Epithelial cell of prostate (primary cell): ENCODE measurements at places on chromosomes 2 and 18.

- DNase-seq = no peak
These were observed 74.9 kb upstream of the PELI1 start for GRCh38 chr2:64219149-64219548.

DNA sequence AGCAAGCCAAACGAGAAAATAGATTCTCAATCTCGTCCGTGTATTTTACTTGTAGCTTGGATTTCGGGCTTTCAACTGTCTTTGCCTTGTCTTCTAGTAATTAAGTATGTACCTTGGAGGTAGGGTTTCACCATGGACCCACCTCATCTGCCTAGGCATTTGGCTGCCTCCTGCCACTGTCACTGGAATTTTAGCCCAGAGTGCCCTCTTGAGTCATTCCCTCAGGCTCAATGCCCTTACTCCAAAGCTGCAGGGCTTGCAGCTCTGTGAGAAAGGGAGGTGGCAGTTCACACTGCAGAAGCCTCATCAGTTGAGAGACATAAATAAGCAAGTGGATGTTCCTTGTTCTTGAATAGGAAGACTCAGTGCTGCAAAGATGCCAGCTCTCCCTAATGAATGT lies 89.6 kb downstream of the VSNL1 start:
- no peak for DNase-seq

GRCh38 chr2:183010112-183010511 lies 28.1 kb downstream of the NCKAP1 start:
- no peak for DNase-seq

- DNase-seq = no peak
These were observed 74.8 kb upstream of the ZNF516 start for GRCh38 chr18:76569644-76570419.

DNA sequence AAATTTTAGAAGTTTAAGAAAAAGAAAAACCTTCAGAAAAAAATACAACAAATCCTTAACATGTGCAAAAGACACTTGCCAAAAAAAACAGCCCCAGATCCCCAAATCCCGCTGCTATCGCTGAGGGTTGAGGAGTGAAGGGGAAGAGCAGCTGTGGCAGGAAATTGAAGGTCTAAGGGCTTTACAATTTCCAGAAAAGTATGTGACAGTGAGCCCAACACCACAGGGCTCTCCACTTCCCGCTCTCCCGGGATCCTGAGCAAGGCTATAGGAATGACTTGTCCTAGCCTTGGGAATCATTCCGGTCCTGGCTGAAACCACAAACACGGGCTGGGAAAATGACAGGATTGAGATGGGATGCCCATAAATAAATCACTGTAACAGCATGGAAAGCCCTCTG lies 191.4 kb downstream of the TMEM163 start:
- DNase-seq = no peak

DNA sequence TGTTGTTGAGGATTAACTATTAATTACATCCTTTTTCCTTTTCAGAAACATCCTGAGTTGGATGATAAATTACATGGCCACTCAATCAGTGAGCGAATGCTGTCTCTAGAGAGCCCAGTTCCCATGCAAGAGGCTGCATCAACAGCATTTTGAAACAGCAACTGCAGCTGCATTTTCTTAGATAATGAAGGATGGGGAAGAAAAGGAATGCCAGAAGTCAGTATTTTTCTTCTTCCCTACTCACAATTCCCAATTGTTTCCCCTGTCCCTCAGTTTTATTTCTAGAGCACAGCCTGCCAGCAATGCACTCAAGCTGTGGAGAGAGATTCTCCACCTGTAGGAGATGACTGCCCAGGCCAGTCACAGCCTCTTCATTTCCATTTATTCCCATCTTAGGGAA lies 6.9 kb downstream of the SCN7A start:
- DNase-seq = no peak

DNA sequence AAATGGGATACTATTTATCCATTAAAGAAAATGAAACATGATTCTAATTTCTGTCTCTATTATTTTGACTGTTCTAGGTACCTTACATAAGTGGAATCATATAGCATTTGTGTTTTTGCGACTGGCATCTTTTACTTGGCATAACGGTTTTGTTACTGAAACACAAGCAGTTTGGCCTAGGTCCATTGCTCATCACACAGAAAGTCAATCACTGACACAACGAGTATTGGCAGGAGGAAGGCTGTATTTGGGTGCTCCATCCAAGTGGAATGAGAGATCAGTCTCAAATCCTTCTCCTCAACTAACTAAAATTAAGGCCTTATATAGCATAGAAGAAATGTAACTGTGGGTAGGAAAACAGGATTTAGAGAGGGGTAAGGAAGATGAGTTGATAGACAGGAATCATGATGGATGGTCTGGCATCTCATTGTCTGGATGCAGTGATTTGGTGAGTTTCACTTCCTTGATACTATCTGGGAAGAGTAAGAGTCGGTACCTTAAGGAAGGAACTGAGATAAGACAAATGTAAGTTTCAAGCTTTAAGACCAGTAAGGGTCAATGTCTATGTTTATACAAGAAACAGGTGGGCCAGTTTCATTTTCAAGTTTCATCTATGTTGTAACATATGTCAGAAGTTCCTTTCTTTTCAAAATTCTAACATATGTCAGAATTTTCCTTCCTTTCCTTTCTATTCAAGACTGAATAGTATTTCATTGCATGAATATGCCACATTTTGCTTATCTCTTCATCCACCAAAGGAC lies 276.9 kb upstream of the RAB6C start:
- no peak for DNase-seq

- DNase-seq = no peak
These were observed 723.1 kb downstream of the TMEM182 start for GRCh38 chr2:103484906-103485305.

GRCh38 chr18:76619261-76619620 lies 124.2 kb upstream of the ZNF516 start:
- peak; percentile 85 for DNase-seq

- no peak for DNase-seq
These were observed 255.1 kb upstream of the LINC00305 start for GRCh38 chr18:64403784-64404503.

DNA sequence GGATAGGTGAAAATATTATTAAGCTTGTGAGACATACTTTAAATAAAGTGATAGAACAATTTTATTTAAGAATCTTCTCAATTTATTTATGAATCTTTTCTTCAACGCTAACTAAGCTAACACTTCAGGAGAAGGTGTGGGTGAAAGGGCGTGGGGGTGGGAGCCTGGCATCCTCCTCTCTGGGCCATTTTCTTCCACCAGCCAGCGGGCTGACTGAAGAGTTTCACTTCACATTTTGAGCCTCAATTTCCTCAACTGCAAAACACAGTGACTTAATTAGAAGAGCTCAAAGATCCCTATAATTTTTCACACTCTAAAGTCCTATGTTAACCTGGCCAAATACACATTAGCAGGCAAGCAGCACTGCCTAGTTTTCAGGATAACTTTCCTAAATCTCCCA lies 94.8 kb downstream of the FTCDNL1 start:
- no peak for DNase-seq

DNA sequence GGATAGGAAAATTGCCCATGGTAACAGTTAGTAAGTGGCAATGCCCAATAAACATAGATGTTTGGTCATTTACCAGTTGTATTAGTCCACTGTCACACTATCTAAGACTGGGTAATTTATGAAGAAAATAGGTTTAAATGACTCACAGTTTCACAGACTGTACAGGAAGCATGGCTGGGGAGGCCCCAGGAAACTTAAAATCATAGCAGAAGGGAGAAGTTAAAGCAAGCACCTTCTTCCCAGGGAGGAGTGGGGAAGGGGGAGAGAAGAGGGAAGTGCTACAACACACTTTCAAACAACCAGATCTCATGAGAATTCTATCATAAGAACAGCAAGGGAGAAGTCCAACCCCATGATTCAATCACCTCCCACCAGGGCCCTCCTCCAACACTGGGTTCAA lies 23.4 kb downstream of the NR4A2 start:
- no peak for DNase-seq

DNA sequence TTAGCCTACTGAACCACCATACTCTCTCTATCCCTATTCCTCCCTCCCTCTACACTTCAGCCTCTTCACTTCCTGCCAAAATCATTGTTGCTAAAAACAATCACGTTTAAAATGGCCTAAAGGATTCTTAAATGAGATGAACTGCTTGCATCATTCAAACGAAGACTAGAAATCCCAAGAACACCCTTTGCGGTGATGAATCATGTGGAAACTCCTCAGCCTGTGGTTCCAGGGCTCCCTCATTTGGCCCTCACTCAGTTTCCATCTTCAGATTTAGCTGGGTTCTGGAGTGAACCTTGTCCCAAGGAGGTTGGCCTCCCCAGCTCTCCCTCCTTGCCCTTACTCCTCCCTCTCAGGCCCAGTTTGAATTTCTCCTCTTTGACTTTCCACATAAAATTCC lies 125.6 kb upstream of the CDC42EP3 start:
- no peak for DNase-seq

- DNase-seq = no peak
These were observed 18.9 kb downstream of the FAM178B start for GRCh38 chr2:96967436-96967835.

DNA sequence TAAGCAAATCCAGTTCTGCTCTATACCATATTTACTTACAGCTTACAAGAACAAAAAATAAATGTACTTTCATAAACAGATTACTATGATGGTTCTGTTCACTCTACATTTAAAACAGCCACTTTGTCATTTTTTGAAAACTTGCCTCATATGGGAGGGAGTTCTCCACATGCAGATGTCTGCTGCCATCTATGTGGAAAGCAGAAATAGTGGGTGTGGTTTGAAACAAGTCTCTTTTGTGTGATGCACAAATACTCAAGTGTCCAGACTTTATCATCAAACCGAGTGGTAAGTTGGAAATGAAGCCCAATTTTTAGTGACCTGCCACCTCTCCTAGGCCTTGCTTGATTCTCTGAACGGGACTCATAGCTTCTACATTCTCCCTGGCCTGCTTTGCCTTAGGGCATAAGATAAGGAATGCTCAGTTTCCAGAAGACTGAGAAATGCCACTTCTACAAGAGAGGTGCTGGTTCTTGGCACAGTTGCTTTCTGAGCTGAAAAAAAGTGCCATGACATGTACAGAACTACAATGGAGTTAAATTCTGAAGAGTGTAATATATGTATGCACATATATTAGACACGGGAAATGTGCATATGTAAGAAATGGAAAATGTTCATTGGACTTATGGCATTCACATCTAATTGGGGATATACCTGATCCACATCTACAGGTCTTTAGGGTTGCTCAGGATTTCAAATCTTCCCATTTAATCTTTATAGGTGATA lies 221.0 kb downstream of the SLC8A1 start:
- DNase-seq = no peak

- DNase-seq = no peak
These were observed 77.2 kb downstream of the CD28 start for GRCh38 chr2:203783496-203784203.

DNA sequence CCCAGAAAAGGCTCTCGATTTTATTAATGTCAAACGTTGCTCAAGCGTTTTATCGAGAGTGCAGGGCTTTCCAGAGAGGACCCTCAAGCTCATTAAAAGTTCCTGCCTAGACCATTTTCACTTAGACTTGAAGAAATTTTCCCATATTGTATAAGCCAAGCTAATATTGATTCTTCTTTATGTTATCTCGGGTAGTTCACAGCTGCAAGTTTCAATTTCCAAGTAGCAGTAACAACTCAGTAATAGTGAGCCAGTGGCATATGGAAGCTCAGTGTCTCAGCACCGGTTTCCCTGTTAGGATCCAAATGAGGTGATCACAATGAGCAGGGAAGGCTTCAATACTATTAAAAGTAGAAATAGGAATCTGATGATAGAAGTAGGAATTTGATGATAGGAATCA lies 274.5 kb downstream of the TMX3 start:
- no peak for DNase-seq

- no peak for DNase-seq
These were observed 305.7 kb upstream of the TNP1 start for GRCh38 chr2:217165547-217165946.

DNA sequence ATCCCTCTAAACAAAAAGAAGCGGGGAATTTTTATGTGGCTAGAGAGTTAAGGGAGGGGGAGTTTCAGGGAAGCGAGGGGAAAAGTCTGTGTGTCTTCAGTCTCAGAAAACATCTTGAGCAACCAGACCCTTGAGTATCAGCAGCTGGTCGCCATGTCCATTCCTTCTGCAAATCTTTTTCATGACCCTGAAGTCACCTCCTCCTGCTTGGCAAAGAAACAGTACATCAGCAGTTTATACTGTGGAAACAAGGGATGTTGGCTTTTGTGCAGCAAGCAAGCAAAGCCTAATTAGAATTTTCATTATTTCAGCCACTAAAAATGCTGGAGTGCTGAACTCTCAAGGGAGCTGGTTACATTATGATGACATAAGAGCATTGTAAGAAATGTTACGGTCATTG lies 187.4 kb upstream of the SLC8A1 start:
- no peak for DNase-seq

DNA sequence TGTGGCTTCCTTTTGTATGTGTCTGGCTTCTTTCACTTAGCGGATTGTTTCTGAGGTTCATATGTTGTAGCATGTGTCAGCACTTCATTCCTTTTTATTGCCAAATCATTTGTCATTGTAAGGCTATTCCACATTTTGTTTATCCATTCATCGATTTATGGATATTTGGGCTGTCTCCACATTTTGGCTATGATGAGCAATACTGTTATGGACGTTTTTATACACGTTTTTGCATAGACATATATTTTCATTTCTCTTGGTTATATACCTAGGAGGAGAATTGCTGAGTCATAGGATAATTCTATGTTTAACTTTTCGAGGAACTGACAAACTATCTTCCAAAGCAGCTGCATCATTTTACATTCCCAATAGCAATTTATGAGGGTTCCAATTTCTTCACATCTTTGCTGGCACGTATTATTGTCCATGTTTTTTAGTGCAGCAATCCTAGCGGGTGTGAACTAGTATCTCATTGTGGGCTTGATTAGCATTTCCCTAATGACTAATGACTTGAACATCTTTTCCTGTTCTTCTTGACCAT lies 48.1 kb upstream of the TBC1D8 start:
- no peak for DNase-seq

GRCh38 chr2:118967124-118967880 lies 25.3 kb downstream of the MARCO start:
- DNase-seq = no peak

DNA sequence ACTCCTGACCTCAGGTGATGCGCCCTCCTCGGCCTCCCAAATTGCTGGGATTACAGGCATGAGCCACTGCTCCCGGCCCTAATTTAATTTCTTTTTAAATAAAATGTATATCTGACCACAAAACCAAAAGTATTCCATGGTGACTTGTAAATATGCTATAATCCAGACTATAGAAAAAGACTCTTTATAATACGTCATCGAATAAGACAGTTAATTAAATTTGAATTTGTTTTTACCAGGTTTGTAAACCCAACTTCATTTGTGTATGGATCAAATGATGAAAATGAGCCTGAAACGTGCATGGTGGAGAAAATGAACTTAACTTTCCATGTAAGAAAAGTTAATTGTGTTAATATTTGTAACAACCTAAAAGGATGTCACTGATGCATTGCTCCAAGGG lies 69.9 kb downstream of the ITGA4 start:
- no peak for DNase-seq

- no peak for DNase-seq
These were observed 30.4 kb downstream of the ODC1 start for GRCh38 chr2:10417551-10418335.

DNA sequence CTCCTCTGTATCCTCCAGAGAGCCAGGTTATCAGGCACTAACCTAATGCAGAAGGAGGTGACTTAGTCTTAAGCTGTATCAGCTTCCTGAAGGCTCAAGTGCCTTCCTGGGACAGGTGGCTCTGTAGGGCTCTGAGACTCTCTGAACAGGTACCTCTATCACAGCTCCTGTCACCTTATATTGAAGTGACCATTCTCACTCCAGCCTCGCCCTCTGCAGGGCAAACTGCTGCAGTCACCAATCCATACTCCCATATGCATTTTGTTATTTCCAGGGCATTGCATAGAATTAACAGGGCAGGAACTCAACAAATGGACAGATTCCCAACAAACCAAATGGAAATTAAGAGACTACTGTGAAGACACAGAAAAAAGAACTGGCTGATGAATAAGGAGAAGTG lies 203.0 kb upstream of the REV1 start:
- DNase-seq = no peak
